ACHN (cell line): ENCODE measurements at places on chromosomes 7 and 10.
A peak's percentile ranks its signal among the peaks of the same experiment; 100 is the strongest.

DNA sequence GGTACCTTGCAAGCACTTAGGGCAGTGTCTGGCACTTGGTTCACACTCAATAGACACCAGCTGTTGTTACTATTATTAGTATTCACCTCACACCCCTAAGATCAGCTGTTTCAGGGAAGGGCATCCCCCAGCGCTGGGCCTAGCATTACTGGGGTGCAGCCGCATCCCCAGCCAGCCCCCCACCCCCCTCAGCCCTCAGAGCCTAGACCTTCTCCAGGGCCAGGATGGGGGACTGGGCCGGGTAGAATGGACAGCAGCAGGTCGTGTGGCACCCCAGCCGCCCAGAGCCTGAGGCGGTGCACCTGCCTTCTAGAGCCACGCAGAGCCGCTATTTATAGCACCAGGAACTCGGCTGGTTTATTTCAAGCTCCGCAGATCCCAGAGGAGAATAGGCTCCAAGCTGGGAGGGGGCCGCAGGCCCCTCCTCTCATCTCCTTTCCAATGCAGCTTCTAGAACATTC lies 60.5 kb downstream of the GTF2IRD1 start:
- no peak for DNase-seq

- DNase-seq, result no peak
Observed at GRCh38 chr7:28533731-28534531, 121.6 kb downstream of the CREB5 start.

DNA sequence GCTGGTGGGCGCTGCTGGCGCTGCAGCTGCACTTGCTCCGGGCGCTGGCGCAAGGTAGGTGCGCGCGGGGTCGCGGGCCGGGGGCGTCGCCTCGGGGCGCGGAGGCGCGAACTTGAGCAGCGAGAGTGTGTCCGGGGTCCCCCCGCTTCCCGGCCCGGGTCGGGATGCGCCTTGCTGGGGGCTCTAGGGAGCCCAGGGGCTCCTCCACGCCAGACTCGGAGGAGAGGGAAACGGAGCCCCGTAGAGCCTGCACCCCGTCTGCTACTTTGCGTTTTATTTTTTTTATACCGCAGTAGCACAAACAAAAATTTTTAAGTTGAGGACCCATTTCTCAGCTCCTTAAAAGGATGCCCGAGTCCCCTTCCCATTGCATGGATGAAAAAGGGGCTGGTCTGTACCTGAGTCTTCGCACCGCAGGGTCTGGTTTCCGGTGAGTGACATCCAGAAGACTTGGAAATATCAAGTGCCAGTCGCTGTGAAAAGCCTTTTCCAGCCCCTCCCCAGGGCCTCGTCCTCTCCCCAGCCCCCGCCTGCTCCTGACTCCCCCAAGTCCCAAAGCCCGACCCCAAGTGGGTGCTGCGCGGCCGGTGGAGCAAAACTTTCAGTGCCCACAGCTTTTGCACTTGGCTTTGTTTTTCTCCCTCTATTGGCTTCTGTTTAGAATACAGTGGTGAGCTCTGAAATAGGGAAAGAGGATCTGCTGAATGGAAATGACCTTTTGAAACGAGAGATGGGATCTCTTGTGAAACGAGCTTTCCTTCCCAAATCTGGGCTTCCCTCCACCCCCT lies 973 bp downstream of the SDK1 start:
- DNase-seq, result peak; percentile 72

GRCh38 chr7:28558236-28558635 lies 145.9 kb downstream of the CREB5 start:
- DNase-seq, result no peak

DNA sequence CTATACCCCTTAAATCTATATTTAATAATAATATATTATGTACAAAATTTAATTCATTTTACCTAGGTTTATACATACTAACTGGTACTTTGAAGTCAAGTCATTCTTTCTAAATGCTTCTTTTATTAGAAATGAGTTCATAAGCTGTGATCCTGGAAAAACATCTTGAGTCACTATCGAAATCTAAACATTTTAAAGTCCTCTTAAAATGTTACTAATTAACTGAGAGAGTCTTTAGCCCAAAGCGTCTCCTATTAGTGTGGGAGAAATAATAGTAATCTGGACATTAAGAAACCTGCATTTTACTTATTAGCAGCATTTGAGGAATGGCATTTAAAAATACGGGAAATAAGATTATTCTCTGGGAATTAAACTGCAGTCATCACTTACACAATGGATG lies 142.7 kb downstream of the CTNNA3 start:
- no peak for DNase-seq

DNA sequence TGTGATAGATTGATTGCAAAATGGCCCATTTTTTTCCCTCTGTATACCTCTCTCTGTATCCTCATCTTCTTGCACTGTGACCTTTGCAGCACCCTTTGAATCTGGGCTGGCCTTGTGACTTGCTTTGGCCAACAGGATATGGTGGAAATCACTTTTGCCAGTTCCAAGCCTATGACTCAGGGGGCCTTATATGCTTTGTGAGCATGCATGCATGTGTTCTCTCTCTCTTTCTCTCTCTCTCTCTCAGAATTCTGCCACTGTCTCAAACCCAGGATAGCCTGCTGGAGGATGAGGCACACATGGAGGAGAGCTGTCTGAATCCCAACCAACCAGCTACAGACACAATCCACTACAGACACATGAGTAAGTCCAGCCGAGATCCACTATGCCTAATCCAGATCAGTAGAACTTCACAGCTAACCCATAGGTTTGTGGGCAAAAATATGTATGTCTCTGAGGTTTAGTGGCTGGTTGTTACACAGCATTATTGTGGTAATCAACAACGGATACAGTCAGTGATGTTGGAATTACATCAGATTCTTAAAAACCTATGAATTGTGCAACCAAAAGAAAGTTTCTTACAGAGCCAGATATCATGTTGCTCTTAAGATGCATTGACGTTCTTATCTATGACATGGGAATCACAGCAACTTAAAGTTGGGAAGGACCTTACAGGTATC lies 41.8 kb upstream of the ABCB4 start:
- no peak for DNase-seq

- no peak for DNase-seq
Observed at GRCh38 chr7:122849322-122849956, 36.8 kb downstream of the CADPS2 start.

DNA sequence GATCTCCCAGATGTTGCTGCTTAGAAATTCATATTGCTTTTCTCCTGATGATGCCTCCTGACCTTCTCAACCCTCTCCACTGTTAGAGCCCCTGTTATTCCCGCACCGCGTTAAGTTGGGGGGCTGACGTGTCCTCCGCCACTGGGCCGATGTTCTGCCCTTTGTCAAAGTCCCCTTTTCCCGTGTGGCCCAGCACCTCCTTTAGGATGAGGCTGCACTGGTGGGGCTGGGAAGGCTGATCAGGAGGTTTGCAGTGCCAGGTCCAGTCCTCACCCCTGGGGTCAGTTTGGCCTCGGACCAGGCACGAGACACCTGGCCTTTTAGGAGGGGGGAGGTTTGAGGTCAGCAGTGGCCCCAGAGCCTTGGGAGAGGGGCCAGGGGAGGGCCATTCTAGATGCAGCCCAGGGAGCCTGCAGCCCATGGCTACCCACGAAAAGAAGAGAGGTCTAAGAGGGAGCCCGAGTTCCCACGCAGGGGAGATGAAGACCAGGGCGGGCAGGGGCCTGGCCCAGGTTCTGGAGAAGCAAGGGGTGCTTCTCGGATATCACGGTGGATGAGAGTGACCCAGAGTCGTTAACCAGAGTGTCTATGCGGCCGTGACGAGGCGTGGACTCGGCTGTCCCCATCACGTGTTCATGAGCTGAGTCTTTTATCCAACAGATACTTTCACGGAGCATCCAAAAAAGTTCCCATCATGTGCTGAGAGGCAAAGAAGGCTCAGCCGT lies 150.4 kb downstream of the DNAJB6 start:
- DNase-seq, result no peak

DNA sequence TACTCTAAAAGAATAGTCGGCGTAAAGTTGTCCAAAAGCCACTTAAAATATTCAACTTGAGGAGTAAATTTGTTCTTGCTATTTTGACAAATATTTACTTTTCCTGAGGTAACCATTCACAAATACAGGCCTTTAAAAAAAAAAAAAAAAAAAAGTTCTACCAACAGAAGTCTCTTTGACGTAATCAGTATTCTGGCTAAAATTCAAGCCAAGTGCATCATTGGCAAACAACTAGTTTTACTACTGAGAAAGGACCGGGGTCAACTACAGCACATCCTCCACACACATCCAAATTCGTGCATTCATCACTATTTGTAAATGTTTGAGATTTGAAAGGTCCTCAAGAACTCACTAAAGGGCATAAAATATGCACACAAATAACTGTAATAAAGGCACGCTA lies 2.0 kb downstream of the OAT start:
- DNase-seq, result no peak

GRCh38 chr7:46953008-46953407 lies 628.9 kb downstream of the TNS3 start:
- no peak for DNase-seq

GRCh38 chr10:105879401-105879800 lies 1238.3 kb downstream of the SORCS3 start:
- no peak for DNase-seq

DNA sequence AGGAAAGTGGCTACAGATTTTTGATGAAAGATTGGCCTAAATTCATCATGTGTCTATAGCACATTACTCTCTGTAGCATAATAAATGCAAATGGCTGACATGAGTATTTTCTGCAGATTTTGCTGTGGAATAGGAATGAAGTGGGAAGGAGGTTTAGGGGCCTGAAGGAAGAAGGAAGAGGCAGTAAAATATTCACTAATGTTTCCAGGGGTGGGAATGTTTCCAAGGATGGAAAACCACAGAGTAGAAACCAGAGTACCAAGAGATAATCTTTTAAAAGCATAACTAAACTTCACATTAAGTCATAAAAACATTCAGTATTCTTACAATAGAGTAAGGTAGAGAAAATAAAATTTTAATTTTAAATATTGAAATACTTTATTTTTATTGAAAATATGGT lies 267.8 kb downstream of the BICC1 start:
- DNase-seq, result no peak

- no peak for DNase-seq
Observed at GRCh38 chr7:26309089-26309488, 17.4 kb downstream of the SNX10 start.

GRCh38 chr7:157006829-157007469 lies 3.5 kb downstream of the MNX1 start:
- no peak for DNase-seq

GRCh38 chr7:79037001-79037400 lies 416.5 kb downstream of the MAGI2 start:
- DNase-seq, result no peak

- DNase-seq, result no peak
Observed at GRCh38 chr7:87347207-87347606, 1.7 kb downstream of the CROT start.

- DNase-seq, result no peak
Observed at GRCh38 chr10:44576702-44577191, 191.8 kb upstream of the CXCL12 start.

GRCh38 chr7:75943864-75944263 lies 28.9 kb downstream of the POR start:
- DNase-seq, result peak; percentile 57

DNA sequence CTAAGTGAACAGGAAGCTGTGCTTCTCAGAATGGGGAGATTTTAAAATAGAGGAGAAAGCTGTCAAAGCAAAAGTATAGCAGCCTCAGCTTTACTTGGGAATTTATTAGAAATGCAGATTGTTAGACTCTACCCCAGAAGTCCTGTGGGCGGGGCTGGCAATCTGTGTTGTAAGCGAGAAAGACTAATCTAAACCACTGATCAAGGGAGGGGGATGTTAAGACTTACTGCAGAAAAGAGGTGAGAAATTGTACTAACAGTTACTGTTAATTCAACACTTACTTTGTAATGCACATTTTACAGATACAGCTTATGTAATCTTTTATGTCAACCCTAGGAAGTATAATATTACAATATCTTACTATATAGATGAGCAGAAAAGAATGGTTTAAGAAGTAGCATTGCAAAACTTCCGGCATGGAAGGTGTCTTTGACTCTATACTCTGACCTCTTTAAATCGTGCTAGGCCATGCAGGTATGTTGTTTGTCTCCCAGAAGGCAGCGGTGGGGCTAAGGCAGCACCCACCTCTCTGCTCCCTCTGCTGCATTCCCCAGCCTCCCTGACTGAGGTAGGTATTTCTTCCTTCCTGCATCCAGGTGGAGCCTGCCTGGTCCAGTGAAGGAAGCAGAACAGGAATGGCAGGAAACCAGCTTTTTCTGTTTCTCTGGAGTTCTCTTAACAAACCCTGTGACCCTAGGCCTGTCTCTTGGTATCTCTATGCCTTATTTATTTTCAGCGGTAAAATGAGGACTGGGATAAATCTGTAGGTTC lies 462.2 kb downstream of the AUTS2 start:
- no peak for DNase-seq

- DNase-seq, result no peak
Observed at GRCh38 chr10:62870866-62871265, 54.7 kb upstream of the EGR2 start.

DNA sequence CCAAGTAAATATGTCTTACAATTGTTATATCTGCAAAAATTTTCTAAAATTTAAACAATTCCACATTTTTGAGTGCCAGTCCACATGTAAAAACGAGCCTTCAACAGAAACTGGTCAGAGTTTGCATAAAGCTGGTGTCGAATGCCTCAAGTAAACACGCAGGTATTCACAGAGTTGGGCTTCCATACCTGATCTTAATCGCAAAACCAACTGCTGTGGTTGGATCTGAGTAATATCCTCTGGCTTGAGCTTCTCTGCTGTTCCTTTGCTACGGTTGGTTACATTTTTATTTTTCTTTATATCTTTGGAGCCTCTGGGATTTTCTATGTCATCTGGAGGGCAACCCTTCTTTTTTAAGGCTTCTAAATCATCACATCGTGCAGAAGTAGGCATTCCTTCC lies 28.4 kb downstream of the ITGB1 start:
- peak; percentile 22 for DNase-seq

DNA sequence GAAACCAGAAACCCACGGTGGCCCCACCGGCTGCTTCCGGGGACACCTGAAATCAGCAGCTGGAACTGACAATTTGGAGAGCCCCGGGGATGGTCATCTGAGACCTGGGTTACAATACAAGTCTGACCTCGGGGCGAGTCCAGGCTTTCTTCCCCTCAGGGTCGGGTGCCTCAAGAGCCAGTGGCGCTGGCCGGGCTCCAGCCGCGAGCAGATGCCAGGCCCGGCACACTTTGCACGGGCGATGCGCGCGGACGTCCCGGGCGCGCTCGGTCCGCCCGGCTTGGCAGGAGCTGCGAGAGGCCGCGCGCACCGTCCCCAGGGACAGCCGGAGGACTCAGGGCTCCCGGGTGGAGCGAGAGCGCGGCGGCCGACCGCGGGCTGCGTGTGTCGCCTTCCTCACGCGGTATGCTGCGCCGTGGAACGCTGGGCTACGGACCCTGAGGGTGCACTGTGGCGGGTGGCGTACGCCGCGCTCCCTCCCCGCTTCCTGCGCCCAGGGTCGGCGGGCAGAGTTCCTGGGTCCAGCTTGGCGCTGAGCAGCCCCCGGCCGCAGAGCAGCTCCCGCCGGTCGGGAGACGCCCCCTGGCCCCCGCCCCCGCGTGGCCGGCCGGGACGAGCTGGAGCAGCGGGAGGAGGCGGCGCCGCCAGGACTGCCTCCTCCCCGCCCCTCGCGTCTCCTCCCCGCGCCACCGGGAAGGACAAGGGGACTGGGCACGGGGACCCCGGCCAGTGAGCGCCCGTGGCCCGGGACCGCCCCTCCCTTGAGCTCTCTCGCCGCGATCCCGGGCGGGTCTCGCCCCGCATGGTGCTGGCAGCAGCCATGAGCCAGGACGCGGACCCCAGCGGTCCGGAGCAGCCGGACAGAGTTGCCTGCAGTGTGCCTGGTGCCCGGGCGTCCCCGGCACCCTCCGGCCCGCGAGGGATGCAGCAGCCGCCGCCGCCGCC lies at the start of gene RBM20:
TSS of gene RBM20 (plus strand) at position 684 of the 945 bp plus-strand sequence. CDS start at position 803, 119 bp downstream.
- peak; percentile 33 for DNase-seq
